ENCODE measurements at places on chromosomes 5 and 9.
A peak's percentile ranks its signal among the peaks of the same experiment; 100 is the strongest.

- DNase-seq, result no peak
Measured at GRCh38 chr5:175895686-175896102, 24.3 kb downstream of the CPLX2 start.

DNA sequence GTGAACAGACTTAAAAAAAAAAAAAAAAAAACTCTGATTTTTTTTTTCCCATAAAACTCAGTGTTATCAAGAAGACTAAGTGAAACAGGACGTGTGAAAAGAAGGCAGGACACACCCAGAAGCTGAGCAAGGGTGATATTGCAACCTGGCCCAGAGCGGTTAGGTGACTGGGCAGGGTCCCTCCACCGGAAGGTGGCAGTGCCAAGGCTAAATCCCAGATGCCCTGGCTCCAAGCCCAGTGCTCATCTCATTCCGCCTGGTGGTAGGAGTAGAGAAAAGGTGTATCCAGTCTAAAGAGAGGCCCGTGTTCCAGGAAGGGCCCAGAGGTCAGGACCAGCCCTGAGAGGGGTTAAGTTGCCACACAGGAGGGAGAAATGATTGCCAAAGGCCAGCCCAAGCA, 51.5 kb upstream of the SAP30L start:
- DNase-seq, result no peak

- DNase-seq, result no peak
Measured at GRCh38 chr9:35646153-35646532, 4.6 kb downstream of the SIT1 start.

DNA sequence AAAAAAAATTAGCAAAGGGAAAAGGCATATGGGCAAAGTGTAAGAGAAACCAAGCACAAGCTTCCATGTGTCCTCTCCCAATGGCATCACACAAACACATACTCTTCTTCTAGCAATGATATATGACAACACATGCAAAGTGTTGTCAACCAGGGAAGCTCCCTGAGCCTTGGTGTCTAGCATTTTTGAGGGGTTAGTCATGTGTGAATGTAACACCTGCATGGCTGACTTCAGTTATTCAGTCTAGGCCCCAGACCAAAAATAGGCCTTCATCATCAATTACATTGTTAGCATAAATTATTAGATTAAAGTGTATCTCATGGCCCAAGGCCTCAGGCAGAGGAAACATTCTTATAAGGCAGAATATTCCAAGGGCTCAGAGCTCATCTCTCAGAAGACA, 450.0 kb downstream of the TLE1 start:
- DNase-seq, result no peak

- DNase-seq, result no peak
Measured at GRCh38 chr9:123097430-123098095, 64.1 kb downstream of the GPR21 start.

DNA sequence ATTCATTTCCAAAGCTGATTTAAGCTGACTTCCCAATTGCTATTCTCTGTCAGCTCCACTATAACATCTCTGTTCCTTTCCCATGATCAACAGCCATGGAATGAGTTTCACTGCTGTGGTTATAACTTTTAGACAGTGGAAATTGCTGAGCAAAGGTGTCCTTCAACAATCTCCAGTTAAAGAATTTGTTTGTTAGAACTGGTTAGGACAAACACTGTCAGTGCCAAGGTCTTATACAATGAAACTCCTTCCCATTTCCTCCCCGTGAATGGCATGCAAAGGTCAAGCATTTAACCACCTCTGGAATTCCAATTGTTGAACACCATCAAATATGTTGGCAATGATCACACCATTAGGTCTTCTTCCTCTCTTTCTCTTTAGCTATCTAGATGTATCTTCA, 45.7 kb upstream of the GHR start:
- no peak for DNase-seq

GRCh38 chr5:83026516-83026915, 50.7 kb downstream of the TMEM167A start:
- no peak for DNase-seq

DNA sequence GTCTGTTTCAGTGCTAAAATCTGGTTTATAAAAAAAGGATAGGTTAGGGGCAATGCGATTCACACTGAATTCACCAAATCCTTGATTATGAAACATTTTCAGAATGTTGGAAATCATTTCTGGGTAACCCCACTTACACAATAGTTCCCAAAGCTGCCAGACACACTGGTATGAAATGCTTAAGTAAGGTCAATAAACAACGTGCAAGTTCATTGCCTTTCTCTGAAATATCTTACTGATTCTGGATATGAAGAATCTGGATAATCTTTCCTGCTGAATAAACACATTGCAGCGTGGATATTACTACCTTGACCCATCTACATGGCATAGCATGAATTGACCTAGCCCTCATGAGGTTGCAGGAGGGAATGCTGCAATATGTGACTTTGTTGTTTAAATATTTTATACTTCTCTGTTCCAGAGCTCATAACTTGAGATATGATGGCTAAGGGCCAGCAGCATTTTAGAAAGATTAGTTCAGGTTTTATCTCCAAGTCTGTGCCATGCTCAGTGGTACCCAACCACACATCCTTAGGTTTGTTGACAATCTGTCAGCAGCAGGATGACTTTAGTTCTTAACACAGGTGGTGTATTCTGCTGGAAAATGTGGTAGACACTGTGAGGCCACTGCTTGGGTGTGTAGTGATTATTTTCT, 121.0 kb downstream of the NREP start:
- peak; percentile 5 for DNase-seq

- no peak for DNase-seq
Measured at GRCh38 chr9:34512131-34513078, 10.4 kb downstream of the ENHO start.

- DNase-seq, result no peak
Measured at GRCh38 chr9:124613849-124614248, 106.7 kb upstream of the NR5A1 start.

DNA sequence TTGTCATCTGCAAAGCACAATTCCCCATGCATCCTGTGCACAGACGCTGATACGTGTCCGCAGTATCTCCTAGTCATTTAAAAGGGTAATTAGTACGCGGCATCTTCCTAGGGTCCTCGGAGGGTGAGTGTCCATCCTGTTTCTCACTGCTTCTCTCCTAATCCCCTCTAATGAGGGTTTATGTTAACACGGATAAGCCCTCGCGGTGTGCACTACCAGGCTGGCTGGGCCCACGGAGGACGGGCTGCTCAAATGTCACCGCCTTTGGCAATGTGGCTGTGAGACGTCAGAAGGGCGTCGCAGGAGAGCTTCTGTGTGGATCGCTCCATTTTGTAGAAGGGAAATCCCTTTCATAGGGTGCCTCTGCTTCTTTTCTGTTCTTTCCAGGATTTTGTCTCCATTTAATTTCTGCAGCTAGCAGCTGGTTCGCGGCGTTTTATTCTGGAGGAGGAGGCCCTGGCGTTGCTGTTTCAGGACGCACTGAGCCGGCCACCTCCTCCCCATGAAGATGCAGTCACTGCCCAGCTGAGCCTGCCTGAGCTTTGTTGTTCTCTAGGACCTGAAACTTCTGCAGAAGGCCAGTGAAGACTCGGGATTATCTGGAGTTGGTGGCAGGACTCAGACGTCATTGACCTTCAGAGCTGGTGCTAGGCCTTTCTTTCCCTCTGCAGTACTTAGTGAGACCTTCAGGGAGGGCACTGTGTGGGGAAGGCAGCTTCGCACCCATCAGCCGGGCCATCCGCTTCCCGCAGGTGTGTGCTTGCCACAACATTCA, 326.1 kb upstream of the IRX1 start:
- no peak for DNase-seq

GRCh38 chr9:98964201-98964600, 20.5 kb downstream of the COL15A1 start:
- DNase-seq, result no peak

DNA sequence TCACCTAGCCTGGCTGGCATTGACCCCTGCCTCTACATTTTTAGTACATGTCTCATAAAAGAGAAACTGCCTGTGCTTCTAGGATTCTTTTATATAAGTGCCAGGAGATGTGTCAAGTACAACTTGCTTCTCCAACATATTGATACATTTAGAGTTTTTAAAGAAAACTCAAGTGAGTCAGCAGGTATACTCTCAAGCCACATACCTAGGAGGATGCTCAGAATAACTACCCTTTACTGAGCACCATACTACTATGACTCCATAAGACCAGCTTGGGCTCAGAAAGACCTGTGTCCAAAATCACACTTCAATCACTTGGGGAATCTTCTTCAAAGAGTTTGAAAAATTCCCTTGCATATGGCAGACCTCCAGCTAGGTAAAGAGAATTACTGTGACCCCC, 389.8 kb upstream of the SLC24A2 start:
- DNase-seq, result no peak

GRCh38 chr5:170268884-170269283, 28.7 kb downstream of the LCP2 start:
- no peak for DNase-seq

GRCh38 chr5:116504593-116505166, 69.9 kb downstream of the SEMA6A start:
- no peak for DNase-seq

DNA sequence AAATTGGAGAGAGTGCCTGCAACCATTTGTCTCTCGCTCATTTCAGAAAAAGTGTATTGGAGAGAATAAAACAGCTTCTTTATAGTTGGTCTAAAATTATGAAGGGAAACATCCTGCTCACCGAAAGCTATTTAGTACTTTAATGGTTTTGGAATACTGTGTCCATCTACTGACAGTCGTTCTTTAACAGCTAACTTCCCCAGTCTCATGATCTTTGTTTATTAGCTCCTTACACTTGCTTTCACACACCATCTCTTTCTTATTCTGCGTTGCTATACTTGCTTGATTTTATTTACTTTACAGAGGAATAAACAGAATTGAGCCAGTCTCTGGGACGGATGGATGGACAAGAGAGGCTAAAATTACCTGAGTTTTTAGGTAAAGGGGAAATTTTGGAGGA, 229.3 kb downstream of the CCDC171 start:
- no peak for DNase-seq

DNA sequence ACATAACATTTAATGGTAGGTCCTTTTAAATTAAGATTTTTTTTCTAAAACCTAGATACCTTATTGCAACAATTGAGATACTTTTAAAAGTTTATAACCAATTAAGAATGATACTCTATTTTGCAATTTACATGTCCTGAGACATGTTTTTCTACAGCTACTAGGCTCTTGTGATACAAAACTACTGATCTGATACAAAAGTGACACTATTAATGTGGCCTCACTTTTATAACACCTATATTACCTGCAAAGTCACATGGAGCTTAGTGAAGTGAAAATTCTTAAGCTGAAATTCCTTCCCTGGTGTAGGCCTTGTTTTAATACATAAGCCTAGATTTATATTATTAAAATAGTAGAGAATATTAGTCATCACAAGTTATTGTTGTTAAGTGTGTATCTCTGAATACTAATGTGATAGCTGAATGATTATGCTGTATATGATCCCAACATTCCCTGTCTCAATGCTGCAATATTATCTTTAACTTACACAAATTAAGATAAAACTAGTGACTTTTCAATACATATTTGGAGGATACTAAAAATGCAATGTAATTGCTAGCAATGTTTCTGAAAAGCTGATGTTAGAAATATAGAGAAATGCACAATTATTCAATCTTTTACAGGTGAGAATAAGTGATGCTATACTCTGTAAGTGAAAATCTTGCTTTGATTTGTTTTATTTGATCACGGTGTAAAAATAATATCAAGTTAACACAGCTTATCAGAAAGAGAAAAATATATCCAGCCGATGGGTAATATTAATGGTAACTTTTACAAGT, 2.6 kb downstream of the NFIB start:
- DNase-seq, result no peak

DNA sequence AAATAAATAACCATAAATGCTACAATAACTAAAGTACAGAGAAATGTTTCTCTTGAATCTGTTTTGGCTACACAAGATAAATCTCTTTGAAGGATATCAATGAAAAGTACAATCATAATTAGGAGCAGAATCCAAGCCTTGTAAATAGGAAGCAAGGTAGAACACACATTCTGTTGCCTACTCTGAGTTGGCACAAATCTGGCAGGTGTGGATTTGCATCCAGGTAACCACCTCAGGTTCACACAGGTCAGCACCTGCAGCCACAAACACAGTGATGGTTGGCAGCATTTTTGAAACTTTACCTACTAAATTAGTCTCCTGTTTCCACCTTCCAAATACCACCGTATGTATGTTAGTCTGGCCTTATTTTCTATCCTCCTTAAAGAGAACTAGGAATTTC, 105.3 kb upstream of the PIK3R1 start:
- no peak for DNase-seq

- DNase-seq, result no peak
Measured at GRCh38 chr9:107587191-107587963, 97.8 kb upstream of the KLF4 start.

DNA sequence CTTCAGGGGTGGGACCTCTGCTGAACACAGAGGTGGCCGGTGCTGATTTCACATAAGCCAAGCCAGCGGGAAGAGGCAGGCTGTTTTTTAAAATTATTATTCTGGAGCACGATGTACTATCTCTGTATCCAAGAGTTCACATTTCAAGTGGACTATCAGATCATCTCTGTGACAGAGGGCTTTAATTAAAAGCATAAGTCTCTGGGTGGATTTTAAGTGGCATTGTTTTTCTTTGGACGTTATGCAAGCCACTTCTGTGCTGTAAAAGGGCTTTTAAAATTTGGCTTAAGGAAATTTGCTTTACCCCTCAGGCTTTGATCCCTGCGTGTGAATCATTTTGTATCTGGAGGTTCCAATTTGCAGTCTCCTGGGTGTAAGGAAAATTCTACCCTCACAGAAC, 124.7 kb downstream of the PALM2AKAP2 start:
- DNase-seq, result no peak

- no peak for DNase-seq
Measured at GRCh38 chr5:72433522-72433921, 73.7 kb downstream of the ZNF366 start.

- DNase-seq, result peak; percentile 60
Measured at GRCh38 chr9:92180669-92181181, 65.5 kb upstream of the SPTLC1 start.

DNA sequence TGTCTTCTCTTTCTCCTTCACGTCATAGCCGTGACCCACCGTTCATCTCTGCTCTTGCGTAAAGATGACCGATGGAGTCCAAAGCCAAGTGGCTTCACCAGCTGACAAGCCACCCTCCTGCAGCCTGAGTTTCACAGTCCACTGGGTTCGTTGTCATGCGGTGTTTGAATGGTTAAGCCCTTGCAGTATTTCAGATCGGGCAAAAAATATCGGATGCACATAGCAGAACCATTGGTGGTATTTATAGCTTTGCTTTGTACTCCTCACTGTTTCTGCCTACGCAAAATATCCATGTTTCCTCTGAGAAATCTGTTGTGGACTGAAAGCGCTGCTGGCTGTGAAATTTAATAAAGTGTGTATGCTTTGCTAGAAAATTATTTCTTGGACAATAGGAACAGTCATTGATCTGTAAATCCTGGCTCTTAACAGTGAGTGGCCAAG, 34.5 kb upstream of the NCS1 start:
- DNase-seq, result no peak

DNA sequence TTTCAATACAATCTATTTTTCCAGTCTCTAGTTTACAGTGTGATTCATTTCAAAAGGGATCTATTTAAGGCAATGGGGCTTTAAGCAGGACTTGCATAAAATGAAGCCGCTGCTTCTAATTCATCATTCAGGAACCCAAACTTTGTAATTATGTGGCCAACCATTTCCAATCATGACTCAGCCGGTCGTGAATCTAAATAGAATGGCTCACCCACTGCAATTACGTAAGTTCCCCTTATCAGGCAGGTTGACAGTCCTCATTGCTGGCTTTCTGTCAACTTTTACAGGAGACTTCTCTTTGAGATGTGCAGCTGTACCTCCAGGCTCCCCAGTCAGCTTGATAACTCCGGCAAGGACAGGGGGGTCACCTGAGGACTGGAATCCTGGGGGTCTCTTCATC, 152.8 kb upstream of the DAP start:
- peak; percentile 86 for DNase-seq

Data from fibroblast of skin of left quadriceps (primary cell).